ENCODE measurements at places on chromosomes 6 and 20. TPM values are rescaled to one million over a fixed set of nuclear protein-coding genes. Genes with fewer than 3 reads are reported as not detected.

DNA sequence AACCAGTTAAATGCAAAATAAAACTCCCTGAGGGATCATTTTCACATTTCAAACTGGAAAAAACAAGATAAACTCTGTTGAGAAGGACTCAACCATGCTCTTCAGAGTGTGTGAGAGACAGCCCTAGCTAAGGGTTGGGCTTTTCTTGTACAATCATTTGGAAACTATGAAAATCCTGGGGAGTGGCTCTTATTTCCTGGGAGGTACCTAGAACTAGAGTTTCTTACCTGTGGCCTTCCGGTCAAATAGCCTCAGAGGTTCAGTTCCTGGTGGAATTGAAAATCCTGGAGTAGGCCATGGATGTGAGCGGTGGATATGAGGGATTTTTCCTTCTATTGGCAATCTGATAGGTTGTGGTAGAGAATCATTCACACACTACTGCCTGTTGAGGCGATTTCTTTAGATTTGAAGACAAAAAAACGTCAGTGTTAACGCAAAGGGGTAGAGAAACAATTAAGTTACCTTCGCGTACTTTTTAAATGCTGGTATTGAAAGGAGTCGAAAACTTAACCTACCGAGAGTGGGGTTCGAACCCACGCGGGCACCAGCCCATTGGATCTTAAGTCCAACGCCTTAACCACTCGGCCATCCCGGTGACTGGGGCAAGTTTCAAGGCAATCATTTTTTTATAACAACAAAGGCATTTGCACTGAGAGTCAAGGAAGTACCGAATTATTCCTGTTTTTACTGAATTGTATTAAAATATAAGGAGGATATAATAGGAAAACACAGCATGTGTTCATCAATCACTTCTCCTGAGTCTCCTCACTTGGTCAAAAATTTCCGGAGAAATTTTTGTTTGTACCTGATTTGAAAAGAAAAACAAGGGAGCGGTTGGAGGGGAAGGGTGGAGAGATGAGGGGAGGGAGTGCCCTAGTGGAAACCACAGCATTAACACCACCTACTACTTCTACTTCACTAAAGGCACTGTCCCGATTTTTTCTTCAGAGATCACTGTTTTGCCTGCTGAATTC lies 191.3 kb downstream of the OR2B2 start:
- peak; percentile 74 for DNase-seq

TUBB2A gene
- total RNA-seq: 789 TPM

DNA sequence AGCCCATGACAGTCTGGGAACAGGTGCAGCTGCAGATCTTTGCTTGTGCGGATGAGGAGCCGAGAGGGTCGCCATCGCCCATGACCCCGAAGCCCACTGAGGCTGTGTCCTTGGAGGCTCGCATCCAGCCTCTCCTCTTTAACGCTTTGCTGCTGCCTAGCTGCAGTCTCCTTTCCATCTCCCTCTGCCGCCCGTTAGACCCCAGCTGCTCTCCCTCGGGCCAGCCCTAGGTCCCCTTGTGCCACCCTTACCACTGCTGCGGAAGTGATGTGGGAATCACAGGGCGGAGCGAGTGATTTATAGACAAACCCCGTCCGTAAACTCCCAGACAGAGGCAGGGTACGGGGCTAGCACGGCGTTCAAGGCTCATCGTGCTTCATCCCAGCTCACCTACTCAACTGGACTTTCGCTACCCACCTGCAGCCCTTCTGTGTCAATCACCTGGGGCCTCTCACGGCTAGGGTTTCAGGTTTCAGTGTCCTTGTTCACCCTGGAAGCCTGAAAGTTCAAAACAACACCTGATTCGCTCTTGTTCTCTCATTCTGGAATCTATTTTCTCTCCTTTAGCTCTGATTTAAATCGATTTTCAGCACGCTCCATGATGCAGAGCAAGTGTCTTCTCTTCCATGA lies 76.1 kb downstream of the PAX1 start:
- peak; percentile 45 for DNase-seq

DNA sequence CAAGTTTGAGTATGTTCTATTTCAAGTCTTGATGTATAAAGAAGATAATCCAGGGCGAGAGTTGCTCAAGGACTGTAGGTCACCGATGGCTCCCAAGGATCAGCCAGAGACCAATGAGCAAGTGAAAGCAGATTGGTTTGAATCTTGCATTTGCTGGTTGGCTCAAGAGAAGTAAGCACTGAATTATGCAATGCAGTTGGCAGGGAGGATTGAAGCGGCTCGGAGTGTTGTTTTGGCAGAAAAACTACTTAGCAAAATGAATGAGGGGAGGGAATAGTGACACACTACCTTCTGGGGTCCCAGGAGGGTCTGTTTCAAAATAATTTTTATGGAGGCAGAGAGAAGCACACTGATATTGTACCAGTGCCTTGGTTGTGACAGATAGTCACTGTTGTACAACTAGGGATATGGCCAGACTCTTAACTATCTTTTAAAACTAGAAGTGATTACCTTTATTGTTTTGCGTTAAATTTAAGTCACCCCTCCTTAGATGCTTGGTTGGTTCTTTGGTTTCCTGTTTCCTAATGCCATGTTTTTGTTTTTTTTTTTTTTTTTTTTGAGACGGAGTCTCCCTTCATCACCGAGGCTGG lies 15.7 kb downstream of the SASH1 start:
- DNase-seq: no peak

MEP1A gene
- not detected for total RNA-seq

SIRPB1 gene
- not detected for total RNA-seq

DNA sequence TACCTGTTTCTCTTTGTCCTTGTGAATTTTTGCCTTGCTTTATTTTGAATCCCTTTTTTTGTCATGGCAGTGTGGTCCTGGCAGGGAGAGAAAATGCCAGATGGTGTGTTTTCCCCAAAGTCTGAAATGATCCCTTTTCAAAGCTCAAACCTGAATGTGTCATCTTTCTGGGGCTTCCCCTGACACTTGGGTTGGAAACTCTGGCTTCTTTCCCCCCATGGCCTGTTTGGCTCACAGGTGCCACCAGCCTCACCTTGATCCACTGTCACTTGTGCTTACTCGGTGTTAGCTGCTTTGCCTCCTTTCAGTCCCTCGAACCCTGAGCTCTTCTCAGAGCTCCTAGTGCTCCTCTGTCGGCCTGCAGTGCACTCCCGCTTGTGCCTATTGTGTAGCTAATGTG lies 22.3 kb downstream of the MYBL2 start:
- no peak for DNase-seq

- DNase-seq: no peak
Observed at GRCh38 chr6:122400121-122400450, 634 bp downstream of the HSF2 start.

- DNase-seq: no peak
Observed at GRCh38 chr20:7672571-7672970, 267.7 kb downstream of the HAO1 start.

DNA sequence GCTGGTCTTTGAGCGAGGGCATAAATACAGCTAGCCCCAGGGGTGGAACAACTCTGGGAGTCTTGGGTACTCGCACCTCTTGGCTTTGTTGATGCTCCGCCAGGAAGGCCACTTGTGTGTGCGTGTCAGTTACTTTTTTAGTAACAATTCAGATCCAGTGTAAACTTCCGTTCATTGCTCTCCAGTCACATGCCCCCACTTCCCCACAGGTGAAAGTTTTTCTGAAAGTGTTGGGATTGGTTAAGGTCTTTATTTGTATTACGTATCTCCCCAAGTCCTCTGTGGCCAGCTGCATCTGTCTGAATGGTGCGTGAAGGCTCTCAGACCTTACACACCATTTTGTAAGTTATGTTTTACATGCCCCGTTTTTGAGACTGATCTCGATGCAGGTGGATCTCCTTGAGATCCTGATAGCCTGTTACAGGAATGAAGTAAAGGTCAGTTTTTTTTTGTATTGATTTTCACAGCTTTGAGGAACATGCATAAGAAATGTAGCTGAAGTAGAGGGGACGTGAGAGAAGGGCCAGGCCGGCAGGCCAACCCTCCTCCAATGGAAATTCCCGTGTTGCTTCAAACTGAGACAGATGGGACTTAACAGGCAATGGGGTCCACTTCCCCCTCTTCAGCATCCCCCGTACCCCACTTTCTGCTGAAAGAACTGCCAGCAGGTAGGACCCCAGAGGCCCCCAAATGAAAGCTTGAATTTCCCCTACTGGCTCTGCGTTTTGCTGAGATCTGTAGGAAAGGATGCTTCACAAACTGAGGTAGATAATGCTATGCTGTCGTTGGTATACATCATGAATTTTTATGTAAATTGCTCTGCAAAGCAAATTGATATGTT lies 19.2 kb downstream of the IRF4 start:
- no peak for DNase-seq

SLC22A16 gene
- not detected for total RNA-seq

MDFI gene
- total RNA-seq: 205 TPM

GDAP1L1 gene
- total RNA-seq: 6.1 TPM

PGK2 gene
- total RNA-seq: not detected

DNA sequence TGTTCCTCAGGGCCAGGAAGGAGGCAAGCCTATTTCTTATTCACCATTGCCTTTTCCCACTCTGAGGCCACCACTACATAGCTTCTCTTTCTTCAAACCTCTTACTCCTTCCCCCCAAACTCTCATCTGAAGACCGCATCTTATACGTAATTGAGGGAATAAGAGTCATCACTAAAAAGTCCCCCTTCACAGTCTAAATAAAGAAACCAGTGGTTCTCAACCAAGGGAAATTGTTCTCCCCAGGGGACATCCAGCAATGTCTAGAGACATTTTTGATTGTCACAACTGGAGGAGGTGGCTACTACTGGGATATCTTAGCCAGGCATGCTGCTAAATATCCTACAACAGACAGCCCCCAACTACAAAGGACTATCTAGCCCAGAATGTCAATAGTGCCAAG lies 327.6 kb upstream of the CNR1 start:
- no peak for DNase-seq

DNA sequence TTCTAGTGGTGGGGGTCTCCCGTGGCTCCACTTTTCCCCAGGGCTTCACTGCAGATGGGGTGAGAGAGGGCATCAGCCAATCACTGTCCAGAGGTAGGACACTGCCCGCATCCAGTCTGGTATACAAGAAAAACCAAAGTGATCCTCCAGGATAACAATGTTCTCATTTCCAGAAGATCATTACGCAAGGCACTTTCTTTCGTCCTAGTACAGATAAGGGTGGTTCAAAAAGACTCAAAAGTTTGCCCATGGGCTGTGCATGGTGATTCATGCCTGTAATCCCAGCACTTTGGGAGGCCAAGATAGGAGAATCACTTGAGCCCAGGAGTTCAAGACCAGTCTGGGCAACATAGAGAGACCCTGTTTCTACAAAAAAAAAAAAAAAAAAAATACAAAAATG lies 16.4 kb downstream of the GMDS start:
- DNase-seq: no peak

DNA sequence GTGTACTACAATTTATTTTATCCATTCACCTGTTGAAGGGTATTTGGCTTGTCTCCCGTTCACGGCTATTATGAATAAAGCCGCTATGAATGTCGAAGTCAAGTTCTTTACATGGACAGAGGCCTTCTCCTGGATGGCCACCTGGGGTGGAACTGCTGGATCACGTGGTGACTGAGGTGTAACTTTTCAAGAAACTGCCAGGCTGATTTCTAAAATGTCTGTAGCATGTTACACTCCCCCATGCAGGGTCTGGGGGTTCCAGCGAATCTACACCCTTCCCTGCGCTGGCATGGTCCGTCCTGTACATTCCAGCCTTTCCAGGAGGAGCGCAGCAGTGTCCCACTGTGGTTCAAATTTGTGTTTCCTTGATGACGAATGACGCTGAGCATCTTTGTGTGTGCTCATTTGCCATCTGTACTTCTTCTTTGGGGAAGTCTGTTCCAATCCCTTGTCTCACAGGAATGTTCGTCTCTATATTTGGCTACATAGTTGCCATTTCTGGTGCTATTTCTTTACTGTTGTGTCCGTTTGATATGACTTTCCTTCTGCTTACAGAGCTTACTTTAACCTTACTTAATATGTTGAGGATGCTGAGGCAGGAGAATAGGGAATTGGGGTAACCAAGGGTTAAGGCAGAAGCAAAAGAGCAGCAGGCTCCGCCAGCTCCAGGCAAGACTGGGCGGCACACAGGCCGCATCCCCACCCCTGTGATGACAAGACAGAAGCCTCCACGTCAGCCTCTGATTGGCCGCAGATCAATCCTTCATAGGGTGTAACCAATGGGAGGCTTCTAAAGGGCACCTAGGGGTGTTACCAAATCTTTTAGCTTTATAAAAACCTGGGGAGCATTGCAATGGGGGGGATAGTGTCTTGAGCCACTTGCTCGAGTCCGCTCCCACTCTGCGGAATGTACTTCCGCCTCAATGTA lies 106.6 kb downstream of the TAF4 start:
- DNase-seq: peak; percentile 95

SNRPB gene
- 789 TPM for total RNA-seq

DNA sequence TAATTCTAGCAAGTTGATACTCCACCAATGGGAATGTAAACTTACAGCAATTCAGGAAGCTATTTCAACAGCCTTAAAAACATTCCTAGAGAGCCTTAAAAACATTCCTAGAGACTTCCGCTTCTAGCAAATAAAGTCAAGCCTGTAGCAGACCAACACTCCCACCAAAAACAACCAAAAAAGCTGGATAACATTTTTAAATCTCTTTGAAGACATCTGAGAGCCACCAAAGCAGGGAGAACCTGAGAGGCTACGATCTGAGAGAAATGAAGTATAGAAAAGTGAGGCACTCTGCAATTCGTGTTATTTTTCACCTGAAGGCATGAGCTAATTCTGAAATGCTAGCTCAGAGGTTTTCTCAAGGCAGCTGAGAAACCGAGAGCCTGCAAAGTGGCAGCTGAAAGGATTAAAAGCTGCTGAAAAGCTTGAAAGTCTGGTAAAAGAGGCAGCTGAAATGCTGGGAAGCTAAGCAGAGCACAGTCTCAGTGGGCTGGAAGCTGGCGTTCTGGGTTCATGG lies 20.9 kb downstream of the GPR63 start:
- DNase-seq: peak; percentile 11

ARMH2 gene
- total RNA-seq: not detected

DNA sequence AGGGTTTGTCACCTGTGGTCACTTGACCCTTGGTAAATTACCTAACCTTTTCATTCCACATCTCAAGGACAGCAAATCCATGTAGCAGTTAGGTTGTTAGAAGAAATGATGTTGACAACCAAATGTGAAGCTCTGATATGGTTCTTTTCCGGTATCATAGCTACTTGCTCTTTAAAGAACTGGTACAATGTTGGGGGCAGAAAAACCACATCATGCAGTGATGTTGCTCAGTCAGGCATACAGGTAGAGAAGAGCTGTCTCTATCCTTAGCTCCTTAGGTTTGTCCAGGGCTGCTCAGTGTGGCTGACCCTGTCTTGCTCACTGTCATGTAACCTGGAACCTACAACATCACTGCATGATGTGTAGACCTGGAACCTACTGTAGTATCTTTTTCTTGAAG lies 135.5 kb downstream of the LRRC1 start:
- DNase-seq: no peak

PHIP gene
- 24.4 TPM for total RNA-seq

- DNase-seq: no peak
Observed at GRCh38 chr20:14913896-14914620, 576.6 kb upstream of the FLRT3 start.

VSTM2L gene
- total RNA-seq: 2.7 TPM

PPP1R16B gene
- 23.6 TPM for total RNA-seq

DNA sequence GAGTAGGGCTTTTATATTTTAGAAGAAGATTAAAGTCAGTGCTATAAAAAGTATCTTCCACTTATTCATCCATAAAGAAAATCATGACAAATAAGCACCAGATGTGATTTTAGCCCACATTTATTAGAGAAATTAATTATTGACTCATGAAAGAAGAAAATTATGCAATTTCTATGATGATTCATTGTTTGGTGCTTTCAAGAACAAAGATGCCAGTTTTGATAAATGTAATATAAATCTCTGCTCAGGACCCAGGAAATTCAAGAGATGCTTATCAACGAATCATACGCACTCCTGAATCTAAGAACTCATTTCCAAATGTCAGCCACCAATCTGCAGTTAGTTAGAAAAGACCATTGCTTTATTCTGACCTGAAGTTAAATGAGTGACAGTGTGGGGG lies 211.4 kb downstream of the ARHGAP18 start:
- DNase-seq: no peak
